Karpas-422 (cell line): ENCODE measurements at places on chromosomes 4 and X.

GRCh38 chrX:129618997-129619396 lies 35.8 kb downstream of the APLN start:
- no peak for DNase-seq

GRCh38 chr4:118586357-118586790 lies 98.8 kb upstream of the METTL14 start:
- DNase-seq, result no peak

DNA sequence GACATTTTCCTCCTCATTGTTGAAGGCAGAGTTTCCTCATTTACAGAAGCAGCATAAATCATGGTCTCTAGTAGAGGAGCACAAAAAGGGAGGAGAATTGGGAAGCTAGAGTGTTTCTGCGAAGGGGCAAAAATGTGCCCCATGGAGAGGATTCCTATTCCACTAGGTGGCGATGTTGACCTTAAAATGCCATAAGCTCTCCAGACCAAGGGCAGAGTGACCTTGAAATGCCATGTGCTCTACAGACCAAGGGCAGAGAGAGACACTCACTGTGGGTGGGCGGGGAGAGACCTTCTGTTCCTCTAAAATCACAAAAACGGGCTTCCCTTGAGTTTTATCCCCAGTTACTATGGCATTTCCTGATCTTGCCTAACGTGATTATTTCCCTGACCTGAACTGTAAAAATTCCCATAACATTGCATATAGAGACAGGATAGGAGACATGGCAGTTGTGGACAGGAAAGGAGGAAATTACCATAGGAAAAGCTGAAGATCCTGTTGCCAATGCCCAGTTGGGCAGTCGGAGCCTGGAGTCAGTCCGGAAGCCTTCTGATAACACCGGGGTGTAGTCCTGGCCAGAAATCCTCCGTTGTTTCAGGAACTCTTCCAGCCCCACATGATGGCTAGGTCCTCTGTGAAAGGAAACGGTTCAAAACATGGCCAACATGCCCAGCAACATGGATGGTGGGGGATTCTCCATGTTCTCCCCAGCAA lies 567.7 kb downstream of the MAGEB5 start:
- peak; percentile 92 for DNase-seq

- DNase-seq, result no peak
Measured at GRCh38 chr4:23290656-23291055, 597.9 kb downstream of the GBA3 start.

GRCh38 chr4:144750348-144750747 lies 104.4 kb downstream of the HHIP start:
- DNase-seq, result no peak

DNA sequence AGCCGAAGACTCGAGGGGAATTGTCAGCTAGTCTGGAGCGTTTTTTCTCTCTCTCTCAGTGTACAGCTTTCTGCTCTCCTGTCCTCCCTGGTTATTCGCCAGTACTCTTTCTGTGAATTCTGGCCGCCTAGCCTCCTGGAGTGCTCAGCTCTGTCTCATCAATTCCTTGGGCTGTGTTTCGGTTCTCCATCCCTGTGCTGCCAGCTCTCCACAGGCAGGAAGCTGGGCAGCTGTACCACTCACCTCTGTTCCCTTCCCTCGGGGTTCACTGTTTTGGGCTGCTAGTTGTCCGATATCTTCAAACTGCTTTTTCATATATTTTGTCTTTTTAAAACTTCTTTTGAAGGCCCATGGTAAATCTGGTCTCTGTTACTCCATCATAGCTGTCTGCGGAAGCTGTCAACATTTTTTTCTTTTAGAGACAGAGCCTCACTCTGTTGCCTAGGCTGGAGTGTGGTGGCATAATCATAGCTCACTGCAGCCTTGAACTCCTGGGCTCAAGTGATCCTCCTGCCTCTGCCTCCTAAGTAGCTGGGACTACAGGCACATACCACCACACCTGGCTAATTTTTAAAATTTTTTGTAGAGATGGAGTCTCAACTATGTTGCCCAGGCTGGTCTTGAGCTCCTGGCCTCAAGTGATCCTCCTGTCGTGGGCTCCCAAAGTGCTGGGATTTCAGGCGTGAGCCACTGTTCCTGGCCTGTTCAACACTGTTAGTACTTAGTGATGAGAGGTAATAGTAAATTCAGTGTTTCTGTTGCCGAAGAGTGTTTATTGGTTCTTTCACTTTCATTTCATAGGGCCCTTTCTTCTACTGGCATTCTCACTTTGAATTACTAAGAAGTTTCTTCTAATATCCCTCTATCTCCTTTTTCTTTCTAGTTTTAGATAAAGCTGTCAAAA lies 18.6 kb downstream of the ZCCHC4 start:
- no peak for DNase-seq

DNA sequence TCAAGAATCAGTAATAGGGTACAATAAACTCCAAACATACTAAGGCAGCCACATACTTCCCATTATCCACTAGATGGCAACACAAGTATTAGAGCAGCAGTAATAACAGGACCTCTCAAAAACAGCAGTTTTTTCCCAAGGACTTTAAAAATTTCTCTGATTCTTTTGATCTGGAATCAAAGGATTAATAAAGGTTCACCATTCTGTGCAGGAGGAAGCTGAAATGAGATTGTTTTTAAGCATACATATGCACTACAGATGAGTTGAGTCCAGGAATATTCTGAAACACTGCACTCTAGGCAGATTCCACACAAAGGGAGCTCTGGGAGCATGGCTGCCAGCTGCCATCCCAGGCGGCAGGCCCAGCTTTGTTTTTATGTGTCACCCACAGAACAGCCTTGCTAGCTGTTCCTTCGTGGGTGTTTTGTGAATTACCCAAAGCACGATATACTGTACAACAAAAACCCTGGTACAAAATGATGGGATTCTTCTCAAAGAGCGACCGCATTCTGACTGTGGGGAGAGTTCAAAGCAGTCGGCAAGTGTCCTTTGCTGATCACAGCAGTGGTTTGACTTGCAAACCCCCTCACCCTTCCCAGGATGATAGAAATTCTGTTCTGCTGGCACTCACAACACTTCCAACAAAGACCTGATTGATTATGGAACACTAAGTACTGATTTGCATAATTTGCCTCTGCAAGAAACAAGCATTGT lies 61.0 kb downstream of the STX18 start:
- no peak for DNase-seq

DNA sequence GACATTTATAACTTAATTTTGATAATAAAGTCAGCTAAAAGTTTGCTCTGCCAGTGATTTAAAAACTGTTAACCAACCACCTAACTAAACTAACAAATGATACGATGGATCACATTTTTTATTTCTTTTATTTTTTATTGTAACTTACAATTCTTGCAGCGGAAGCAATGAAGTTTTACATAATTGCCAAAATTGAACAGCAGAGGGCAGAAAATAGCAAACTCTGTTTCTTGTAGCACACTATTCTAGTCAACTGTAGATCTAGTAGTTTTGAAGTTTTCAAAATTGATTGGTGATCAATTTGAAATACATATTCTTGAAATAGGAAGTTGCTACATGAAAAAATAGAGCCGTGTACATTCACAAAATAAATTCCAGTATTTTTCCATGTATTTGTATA lies 2.8 kb upstream of the GRIA2 start:
- DNase-seq, result peak; percentile 73

DNA sequence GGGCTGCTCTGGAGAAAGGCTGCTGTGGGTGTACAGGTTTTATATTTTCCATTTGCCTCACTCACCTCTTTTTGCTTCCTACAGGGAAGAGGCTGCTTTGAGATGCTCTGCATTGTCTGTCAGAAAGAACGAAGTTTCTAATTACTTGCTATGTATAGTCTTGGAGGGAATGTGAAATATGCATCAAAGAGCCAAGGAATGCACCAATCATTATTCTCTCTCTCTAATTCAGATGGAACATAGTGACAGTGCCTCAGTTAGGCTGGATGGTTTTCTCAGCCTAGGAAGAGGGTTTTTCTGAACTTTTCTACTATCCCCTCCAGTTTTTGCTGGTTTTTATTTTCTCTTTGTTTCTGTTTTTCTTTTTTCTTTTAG lies 106.8 kb upstream of the SLC4A4 start:
- no peak for DNase-seq
